ENCODE measurements at places on chromosomes 1 and 21.

- DNase-seq: no peak
These were observed 75.8 kb upstream of the ZRANB2 start for GRCh38 chr1:71156590-71156989.

GRCh38 chr1:183622884-183623785 lies 12.4 kb downstream of the ARPC5 start:
- DNase-seq: peak; percentile 79

GRCh38 chr1:24418898-24419628 lies 3.5 kb downstream of the NIPAL3 start:
- peak; percentile 80 for DNase-seq

- no peak for DNase-seq
These were observed 616.7 kb downstream of the NPHP4 start for GRCh38 chr1:5375481-5375880.

DNA sequence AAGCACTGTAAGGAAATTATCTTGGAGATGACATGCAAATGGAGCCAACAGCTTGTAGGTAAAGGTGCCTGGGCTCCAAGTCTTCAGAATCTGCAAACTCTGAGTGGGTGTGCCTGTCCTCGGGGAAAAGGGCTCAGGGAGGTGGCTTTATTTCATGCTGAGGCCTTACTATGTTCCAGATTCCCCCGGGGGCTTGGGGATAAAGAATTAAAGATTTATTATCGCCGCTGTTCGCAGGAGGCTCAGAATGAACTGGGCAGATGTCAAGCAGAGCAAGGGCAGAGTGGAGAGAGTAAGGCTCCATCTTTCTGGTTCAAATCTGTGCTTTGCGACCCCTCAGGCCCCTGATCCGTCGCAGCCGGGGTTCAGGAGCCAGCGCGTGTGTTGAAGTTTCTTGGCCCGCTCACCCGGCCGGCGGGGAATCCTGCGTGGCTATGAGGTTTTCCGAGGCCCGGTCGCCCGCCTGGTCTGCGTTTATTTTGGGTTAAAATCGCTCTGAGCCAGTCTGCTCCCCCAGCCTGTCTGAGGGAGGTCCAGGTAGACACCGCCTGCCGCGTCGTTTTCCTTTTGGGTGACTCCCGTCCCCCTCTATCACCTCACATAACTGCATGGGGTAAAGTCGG lies 19.5 kb downstream of the RHOU start:
- DNase-seq: no peak

GRCh38 chr1:27374362-27375086 lies at the start of gene FCN3:
TSS of gene FCN3 (minus strand) at chr1:27374824. CDS start at chr1:27374818, 6 bp downstream.
- no peak for DNase-seq

All from hematopoietic multipotent progenitor cell treated with erythropoietin and hydrocortisone succinate and interleukin-3 and kit ligand, for 8 days (in vitro differentiated cells).